Activated naive CD4-positive, alpha-beta T cell treated with anti-CD3 and anti-CD28 coated beads, Interleukin-2, amount 50 U/mL, for 16 hours (primary cell): ENCODE measurements at places on chromosomes 3 and 15.

DNA sequence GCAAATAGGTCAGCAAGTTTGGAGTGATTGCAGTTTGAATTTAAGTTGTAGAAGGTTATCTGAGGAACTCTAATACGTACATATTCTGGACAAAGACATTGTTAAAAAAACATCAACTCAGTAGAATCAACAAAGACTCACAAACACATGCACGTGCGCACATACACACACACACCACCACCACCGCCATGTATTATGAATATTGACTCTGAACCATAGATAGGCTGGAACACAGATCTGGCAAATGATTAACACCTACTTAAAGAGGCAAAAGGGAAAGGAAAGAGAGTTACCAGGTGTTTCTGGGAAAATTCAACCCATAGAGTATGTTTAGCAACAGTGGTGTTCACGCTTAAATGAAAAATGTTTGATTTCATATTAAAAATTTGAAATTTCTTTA, 334.2 kb upstream of the ALCAM start:
- no peak for DNase-seq

DNA sequence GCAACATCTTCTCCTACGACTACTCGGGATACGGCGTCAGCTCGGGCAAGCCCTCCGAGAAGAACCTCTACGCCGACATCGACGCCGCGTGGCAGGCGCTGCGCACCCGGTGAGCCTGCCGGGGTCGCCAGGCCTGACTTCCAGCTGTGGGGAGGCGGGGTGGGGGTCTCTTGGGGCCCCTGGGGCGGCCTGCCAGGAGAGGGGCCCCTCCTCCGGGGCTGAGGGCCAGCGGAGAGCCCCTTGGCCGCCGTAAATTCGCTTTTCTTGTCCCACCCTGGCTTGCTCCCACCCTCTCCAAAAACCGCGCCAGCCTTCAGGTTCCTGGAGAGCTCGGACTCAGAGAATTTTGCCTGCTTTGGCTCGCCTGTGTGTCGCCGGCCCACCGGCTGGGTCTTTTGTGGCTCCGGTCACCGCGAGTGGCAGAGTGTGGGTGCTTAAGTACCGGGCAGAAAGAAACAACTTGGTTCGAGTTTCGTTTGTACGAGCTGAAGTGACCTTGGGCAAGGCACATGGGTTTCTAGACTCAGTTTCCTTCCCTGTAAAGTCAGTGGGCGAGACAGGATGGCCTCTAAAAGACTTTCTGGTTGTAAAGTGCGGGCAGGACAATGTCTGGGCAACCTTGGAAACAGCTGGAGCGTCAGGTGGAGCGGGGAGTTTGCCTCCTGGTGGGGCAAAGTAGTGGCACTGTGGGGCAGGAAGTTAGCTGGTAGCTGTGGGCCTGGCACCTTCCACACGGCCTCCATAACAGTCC, 976 bp downstream of the ABHD17C start:
- peak; percentile 18 for DNase-seq

DNA sequence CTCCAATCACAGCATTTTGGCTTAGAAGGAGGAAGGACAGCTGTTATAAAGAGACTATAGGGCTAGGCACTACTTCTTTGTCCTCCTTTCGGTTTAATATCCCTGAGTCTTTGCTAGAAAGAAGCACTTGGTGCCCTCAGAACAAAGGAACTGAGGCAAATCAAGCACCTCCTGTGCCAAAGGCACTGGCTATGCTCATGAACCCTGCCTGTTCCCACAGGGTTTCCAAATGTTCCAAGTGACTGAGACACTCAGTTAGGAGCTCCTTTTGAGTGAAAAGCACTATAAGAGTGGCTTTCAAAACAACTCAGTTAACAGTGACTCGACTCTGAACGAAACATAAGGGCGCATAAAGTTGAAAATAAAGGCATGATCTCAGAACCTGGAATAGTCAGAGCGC, 25.0 kb downstream of the TBC1D2B start:
- DNase-seq, result no peak

DNA sequence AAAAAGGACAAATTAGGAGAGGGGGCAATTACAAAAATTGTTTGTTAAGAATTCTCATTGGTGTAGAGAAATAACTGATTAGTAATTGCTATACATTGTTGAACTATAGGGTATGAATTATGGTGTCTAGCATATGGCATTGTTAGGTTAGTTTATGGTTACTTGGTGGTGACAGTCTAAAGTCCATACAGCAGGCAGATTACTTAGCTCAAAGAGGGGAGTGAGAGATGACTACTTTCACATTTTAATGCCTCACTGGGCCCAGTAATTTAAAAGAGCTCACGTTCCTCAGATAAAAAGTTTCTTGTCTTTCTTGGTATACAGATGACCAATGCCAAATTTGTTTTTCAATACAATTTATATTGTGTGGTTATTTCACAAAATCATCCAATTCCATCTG, 112.4 kb upstream of the NEDD4 start:
- DNase-seq, result no peak

DNA sequence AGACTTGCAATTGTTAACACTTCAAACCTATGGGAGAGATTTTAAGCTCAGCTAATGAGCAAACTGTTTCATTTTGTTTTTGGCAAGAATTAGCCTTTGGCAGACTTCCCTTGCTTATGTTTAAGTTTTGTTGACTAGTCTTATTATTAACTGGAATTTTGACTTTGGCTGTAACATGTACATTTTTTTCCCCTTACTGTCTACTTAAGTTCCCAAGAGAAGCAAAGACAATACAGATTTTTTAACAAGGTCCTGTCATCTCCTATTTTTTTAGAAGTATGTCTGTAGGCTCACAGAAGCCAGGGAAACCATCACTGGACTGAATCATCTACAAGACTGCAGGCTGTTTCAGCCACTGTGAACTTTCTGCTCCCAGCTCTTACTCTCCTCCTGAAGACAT, 74.3 kb downstream of the DGKG start:
- no peak for DNase-seq

DNA sequence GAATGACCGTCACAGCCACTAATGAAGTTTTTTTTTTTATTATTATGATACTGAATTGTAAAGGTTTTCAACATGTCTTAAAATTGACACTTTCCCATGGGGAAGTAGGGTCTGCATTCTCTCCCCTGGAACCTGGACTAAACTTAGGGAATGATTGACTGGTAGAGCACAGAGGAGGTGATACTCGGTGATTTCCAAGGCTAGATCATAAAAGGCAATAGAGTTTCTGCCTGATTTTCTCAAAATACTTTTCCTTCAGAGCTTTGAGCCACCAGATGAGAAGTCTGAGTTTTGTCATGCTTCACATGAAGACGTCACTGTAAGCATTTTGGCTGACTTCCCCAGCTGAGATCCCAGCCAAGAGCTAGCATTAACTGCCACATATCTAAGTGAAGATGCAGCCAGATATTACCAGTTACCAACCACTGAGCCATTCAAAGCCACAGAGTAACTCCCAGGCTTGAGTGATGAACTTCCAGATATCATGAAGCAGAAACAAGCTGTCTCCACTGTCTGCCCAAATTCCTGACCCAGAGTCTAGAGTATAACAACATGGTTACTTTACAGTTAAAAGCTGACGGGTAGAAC, 105.8 kb downstream of the LSAMP start:
- DNase-seq, result no peak

GRCh38 chr3:51501833-51502561, 2.2 kb upstream of the DCAF1 start:
- DNase-seq, result peak; percentile 79

DNA sequence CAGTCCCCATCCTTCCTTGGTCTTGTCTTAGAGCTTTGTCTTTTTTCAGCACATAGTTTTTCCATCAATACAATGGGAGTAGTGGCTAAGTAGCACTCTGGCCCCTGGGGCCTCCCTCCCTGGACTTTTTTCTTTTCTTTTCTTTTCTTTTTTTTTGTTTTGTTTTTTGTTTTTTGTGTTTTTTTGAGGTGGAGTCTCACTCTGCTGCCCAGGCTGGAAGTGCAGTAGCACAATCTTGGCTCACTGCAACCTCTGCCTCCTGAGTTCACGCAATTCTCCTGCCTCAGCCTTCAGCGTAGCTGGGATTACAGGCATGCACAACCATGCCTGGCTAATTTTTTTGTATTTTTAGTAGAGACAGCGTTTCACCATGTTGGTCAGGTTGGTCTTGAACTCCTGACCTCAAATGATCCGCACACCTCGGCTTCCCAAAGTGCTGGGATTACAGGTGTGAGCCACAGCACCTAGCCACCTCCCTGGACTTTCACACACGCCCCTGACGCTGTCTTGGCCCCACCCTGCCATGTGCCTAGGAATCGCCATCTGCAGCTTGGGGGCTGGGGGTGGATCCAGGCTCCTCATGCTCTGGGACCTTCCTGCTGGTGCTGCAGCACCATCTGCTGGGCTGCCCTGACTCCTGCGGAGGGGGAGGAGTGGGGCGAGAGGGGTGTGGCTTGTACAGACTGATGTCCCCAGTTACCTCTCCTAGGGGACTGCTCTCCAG, 2.8 kb downstream of the C15orf39 start:
- peak; percentile 88 for DNase-seq
